ENCODE measurements at places on chromosomes 11 and 22.

DNA sequence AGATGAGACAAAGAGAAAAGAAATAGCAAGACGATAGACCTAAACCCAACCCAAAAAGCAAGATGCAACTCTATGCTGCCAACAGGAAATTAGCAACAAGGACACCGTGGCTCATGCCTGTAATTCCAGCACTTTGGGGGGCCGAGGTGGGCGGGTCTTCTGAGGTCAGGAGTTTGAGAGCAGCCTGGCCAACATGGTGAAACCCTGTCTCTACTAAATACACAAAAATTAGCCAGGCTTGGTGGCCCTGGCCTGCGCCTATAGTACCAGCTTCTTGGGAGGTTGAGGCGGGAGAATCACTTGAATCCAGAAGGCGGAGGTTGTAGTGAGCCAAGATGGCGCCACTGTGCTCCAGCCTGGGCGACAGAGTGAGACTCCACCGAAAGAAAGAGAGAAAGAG is 24.3 kb upstream of the IL10RA start:
- DNase-seq, result no peak

- no peak for DNase-seq
Observed at GRCh38 chr11:103875855-103876510, 160.5 kb upstream of the DDI1 start.

GRCh38 chr11:112662554-112662953 is 298.7 kb upstream of the NCAM1 start:
- no peak for DNase-seq

DNA sequence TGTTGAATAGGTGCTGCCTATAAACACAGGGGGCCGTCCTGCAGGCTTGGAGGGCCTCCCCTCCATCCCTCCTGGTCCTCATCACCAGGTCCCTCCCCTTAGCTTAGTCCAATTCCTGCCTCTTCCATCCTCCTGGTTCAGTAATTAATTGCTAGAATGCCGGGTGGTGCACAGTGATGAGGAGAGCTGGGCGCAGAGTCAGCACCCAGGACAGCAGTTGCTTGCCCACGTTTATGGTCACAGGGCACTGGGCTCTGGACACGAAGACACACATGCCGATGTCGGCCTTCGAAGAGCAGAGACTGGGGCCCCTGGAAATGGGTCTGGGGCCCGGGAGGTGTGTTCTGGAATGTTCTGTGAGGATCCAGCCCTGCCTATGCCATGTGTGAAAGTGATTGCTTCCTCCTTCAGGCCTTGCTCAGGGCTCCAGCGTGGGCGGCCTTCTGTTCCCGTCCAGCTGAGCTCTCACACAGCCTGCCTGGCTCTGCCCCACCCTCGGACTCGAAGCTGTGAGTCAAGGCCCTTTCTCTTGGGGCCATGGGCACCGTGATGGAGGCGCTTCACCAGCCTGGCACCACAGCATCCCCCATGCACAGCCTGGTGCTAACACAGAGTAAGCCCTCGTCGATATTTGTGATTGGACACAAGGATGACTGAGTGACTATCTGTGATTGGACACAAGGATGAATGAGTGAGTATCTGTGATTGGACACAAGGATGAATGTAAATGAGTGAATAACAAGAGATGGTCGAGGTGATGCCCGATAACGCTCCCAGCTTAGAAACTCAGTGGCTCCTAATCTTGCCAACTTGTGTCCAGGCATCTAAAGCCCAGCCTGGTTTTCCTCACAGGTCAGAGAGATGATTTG is 884.7 kb downstream of the BRD1 start:
- no peak for DNase-seq

DNA sequence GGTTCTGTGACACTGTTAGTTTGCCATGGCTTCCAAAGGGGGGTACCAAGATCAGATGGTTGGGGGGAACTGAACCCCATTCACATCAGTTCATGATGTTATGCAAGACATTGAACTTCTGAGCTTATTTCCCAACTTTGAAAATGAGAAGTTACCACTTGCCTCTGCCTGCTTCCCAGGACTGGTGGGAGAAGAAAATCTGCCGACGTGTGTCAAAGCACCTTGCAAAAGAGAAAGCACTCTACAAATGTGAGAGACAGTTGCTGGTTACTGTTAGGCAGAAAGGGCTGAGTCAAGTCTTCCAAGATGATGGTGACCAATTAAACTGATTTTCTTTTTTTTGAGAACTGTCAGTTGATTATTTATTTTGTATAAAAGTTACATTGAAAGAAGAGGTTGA is 45.6 kb downstream of the SMCO4 start:
- no peak for DNase-seq

DNA sequence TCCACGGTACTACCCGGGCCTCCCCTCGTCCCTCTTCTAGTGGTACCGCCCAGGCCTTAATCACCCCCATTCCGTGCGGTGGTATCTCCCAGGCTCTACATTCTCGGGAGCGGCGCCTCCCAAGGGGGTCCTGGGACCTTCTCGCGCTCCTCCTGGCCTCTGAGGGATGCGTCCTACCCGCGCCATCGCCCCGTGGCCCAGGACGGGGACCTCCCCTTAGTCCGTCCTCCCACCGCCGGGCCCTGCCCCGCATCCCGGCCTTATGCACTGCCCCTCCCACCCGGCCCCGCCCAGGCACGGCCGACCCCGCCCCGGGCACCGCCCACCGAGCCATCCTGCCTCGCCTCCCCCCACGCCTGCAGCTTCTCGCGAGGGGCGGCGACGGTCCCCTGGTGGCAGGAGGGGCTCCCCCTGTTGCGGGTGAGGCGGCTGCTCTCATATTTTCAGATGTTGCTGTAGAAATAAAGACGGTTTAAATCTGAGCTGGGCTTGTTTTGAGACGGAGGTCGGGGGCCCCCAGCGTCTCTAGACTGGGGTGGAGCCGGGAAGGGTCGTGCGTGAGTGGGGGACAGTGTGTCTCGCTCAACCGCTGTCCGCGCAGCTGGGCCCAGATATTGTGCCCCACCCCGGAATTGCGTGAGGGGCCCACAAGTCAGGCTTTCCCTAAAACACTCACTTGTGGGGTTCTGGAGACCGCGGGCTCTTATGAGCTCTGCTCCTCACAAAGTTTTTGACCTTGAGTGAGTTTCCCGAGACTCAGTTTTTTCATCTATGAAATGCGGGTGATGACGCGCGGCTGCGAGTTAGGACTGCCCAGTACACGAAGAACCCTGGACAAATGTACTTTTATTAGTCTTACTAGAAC is 828 bp upstream of the RAB1B start:
- peak; percentile 88 for DNase-seq

All from stimulated activated CD4-positive, alpha-beta T cell treated with anti-CD3 and anti-CD28 coated beads, Interleukin-4, amount 100 ng/mL, for 48 hours (primary cell).